ENCODE measurements at places on chromosomes 2 and 18. TPM values are rescaled to one million over a fixed set of nuclear protein-coding genes. Genes with fewer than 3 reads are reported as not detected.

PIKFYVE gene
- total RNA-seq = 57.5 TPM

TTR gene
- total RNA-seq = not detected

SULT1C4 gene
- total RNA-seq = 31.9 TPM

WDFY1 gene
- total RNA-seq = 104 TPM

KIAA2012 gene
- 0.16 TPM for total RNA-seq

RPL31 gene
- 1,407 TPM for total RNA-seq

SPP2 gene
- total RNA-seq = not detected

KCNS3 gene
- 14.9 TPM for total RNA-seq

GKN2 gene
- total RNA-seq = not detected

SP140L gene
- 16.8 TPM for total RNA-seq

STON1 gene
- 68.0 TPM for total RNA-seq

LRP2 gene
- 0.26 TPM for total RNA-seq

TTN gene
- total RNA-seq = 153 TPM

SLC9A2 gene
- total RNA-seq = 4.2 TPM

MREG gene
- 3.4 TPM for total RNA-seq

AQP12B gene
- not detected for total RNA-seq

POTEE gene
- not detected for total RNA-seq

FSHR gene
- total RNA-seq = 0.69 TPM

NXPH2 gene
- 1.5 TPM for total RNA-seq

POTEJ gene
- total RNA-seq = not detected

ASAP2 gene
- total RNA-seq = 34.8 TPM

IL1RL1 gene
- 12.8 TPM for total RNA-seq
